Right cardiac atrium (tissue), 5 donors: ENCODE measurements at places on chromosomes 5 and 9. TPM values are rescaled to one million over a fixed set of nuclear protein-coding genes. Genes with fewer than 3 reads are reported as not detected.

- no peak for DNase-seq
Measured at GRCh38 chr5:112787896-112788295, 50.2 kb downstream of the APC start.

DNA sequence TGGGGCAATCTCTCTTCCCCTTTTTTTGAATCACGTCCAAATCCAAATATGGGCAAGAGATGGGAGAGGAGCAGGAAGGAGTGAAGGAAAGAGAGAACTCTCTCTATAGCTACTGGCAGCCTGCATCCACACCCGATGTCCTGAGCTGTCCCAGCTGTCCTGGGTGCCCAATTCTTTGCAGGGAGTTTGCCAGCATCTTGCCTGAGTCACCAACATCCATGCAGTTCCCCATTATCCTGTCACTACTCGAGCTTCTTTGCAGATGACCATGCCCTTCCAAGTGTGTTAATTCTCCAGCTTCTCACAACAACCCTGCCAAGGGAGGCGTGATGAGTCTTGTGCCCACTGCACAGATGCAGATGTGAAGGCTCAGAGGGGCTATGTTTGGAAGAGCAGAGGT lies 127.1 kb downstream of the NSG2 start:
- DNase-seq: no peak

DNA sequence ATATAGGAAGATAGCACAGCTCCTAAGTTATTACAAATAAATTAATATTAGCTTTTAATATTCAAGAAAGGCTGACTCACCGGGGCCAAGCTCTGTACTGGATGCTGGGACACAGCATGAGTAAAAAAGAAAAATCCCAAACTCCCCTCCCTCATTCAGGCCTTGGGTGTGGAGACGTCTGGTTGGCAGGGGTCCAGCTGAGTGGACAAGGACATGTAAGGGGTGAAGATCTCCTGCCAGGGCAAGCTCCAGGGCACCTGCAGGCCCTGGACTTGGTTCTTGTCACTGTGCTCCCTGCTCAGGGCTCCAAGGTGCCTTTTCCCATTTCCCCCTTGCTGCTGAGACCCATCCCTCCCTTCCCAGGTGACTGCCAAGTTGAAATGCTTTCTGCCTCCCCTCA lies 388.5 kb downstream of the ENC1 start:
- peak; percentile 62 for DNase-seq

DNA sequence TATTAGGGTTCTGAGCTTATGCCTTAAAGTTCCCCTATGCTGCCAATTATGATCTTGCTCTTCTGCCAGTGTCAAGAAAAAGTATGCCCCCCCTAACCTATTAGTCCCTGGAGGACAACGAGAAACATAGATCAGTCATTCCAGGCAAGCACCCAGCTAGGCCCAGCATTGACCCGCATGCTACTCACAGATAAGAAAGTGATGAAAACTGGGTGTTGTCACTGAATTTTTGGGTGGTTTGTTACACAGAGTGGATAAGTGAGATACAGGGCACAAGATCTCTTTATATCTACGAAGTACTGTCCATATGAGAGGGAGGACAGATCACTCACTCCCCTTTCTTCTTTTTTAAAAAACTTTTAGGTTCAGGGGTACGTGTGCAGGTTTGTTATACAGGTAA lies 6.4 kb upstream of the TEX48 start:
- DNase-seq: no peak

GRCh38 chr5:160278343-160278742 lies 34.0 kb downstream of the CCNJL start:
- no peak for DNase-seq

GRCh38 chr9:92974761-92975755 lies 27.7 kb downstream of the FGD3 start:
- DNase-seq: no peak

- DNase-seq: no peak
Measured at GRCh38 chr5:77946381-77947040, 170.4 kb upstream of the TBCA start.

DNA sequence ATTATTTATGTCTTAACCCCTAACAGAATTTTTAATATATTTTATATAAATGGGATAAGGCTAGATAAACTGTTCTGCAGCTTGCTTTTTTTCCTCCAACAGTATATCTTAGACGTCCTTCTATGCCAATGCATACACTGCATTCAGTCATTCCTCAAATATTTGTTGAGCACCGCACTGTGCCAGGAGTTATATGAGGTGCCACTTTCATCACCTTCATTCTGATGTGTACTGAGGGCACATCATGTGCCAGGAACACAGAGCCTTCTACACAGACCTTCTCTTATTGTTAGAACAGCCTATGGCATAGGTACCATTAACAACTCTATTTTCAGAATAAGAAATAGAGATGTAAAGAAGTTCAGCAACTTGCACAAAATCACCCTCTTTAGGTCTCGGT lies 570.1 kb downstream of the CDK5RAP2 start:
- no peak for DNase-seq

DNA sequence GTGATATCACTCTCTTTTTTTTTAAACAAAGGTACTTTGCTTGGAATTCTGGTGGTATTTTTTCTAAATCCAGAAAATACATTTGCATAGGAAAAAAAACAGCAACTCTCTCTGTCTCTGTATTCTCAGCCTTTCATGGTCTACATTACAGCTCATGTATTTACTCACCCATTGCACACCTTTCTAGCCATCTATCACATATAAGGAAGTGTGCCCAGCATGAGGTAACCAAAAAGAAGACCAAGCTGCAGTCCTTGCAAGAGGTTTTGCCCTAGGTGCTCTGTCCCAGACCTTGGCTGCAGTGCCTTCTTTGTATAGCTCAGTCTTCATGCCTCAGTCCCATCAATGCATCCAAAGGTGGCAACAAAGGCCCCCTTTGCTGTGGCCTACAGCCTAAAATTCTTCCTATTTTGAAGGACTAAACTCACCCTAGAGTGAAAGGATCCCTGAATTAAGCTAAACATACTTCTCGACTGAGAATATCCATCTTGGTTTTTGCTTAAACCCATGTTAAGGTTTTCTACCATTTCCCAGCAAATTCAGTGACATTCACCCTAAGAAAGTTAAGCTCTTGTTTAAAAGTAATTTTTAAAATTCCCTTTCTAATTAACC lies 446.4 kb downstream of the KIF4B start:
- DNase-seq: no peak

DNA sequence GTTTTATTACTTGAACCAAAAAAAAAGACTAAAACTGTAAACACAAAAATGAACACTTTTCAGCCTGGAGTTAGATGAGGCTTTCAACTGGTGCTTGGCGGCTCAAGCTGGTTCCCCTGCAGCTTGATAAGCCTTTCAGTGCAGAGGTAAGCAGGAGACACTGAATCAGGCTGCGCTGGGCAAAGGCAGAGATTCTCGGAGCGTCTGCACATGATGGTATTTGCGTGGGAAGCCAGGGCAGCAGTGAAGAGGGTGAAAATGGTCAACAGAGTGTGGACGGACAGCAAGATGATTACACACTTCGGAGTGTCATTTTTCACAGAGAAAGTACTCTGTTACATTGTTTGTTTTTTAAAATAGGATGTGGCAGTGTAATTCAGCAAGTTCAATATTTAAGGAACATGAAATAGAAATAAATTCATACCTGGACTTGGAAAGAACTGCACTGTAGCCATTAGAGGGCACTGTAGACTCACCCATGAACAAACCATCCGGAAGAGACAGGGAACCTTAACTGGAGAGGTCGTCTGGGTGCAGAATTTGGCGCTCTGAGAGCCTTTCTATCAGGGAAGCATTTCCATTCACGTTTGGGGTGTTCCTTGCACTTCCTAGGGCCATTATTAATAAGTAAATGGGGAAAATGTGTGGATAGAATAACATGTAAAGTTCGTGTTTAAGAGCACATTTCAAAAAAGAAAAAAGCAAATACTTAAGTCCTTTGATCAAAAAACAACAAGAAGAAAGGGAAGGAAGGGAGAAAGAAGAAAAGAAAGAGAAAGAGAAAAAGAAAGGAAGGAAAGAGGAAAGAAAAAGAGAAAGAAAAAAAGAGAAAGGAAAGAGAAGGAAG lies 69.8 kb downstream of the ICE1 start:
- DNase-seq: no peak

DNA sequence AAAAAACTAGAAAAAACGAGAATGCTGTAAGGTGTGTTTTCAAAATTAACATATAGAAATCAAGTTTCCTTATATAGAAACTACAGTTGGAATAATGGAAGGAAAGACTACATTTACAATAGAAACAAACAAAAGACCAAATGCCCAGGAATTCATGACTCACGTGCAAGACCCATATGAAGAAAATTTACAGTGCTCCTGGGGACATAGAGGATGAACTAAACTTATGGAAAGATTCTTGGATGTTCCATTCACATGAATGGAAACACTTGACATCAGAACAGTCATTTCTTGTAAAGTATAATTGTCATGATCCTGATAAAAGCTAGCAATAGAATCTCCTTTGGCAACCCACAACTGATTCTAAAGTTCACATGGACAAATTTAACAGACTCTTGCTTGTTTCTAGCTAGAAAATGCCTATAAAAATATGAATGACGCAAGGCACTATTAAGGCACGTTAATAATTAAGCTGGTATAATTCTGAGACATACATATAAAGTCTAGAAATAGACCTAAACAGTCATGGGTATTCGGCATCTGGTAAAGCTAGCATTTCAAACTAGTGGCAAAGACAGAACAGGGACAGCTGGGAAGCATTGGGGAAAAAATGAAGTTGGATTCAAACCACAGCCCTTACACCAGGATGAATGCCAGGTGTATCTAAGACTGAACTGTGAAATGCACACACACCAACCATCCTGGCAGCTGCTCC lies 5.1 kb upstream of the ZFP62 start:
- DNase-seq: no peak

DNA sequence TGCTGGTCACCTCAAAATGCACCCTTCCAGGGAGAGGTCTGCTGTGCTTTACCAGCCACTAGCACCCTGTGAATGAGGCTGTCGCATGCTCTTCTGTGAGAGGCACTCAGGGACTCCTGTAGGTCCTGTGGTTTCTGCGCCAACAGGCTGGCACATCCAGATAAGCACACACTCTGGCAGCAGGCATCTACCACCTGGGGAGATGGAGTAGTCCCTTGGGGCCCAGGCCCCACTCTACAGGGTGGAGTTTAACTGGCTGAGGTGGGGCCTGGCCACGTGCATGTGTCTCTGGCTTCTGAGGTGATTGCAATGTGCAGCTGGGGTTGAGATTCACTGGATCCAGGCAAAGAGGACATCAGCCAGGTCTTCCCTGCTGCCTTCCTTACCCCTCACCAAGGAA lies 32.3 kb downstream of the TMEM174 start:
- no peak for DNase-seq

- DNase-seq: no peak
Measured at GRCh38 chr5:143636931-143637528, 174.9 kb upstream of the HMHB1 start.

DNA sequence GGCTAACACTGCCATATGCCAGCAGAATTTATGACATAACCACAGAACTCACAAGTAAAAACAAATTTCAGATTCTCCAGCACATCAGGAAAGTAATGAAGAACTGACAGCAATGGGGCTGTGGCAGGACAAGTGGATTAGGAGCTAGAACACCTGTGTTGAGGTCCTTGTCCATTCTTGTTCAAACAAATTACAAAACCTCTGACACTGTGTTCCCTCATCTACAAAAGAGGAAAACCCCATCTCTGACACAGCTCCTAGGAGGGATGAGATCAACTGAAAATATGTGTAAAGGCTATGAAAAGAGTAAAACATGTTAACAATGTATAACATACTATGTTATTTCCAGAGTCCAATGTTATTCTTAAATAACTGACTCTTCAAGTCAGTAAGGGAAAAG lies 23.5 kb downstream of the ELP1 start:
- DNase-seq: no peak

- peak; percentile 58 for DNase-seq
Measured at GRCh38 chr5:157543825-157544622, 31.6 kb downstream of the ADAM19 start.

- no peak for DNase-seq
Measured at GRCh38 chr5:175821790-175822211, 49.6 kb upstream of the CPLX2 start.

DNA sequence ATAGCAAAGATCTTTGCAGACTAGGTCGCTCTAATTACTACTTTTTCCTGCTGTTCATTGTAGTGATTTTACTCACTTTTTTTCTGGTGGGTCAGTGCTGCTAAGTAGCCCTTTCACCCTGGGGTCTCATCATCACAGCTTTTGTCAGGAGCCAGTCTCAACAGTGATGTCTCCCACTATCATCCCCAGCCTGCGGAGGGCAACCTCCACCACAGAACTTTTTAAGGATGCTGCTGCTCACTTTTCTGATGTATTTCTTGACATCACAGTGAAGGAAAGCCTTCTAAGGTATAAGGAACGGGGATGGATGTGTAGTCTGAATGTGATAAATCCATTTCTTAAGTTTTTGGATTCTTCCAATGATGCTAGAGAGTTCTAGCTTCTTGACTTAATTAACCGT lies 242.5 kb upstream of the RIOK2 start:
- DNase-seq: peak; percentile 21

- DNase-seq: no peak
Measured at GRCh38 chr5:65144136-65144871, 337.4 kb downstream of the ADAMTS6 start.

- no peak for DNase-seq
Measured at GRCh38 chr9:122372856-122373845, 2.3 kb downstream of the PTGS1 start.

GRCh38 chr9:80932947-80933780 lies 756.2 kb downstream of the TLE1 start:
- DNase-seq: no peak

- no peak for DNase-seq
Measured at GRCh38 chr9:79143211-79143610, 428.6 kb upstream of the TLE4 start.

GRCh38 chr5:111735583-111736270 lies 21.3 kb downstream of the NREP start:
- DNase-seq: peak; percentile 49

BNC2 gene
- 4.7 TPM for polyA plus RNA-seq

FOXD4L5 gene
- polyA plus RNA-seq: not detected

AQP7 gene
- 161 TPM for polyA plus RNA-seq

TEX48 gene
- not detected for polyA plus RNA-seq

SLC46A2 gene
- polyA plus RNA-seq: 0.02 TPM

ZNF366 gene
- polyA plus RNA-seq: 2.5 TPM

GLDC gene
- polyA plus RNA-seq: 0.29 TPM

CPEB4 gene
- polyA plus RNA-seq: 23.9 TPM

RANBP3L gene
- polyA plus RNA-seq: 1.0 TPM
